ENCODE measurements at places on chromosomes 6 and 20.

GRCh38 chr6:137734875-137735182 is 132.2 kb upstream of the TNFAIP3 start:
- no peaks in the 10 kb centered on the region for H3K36me3 ChIP-seq
- no peak for DNase-seq
- no peak overlapping the region for H3K27ac ChIP-seq

DNA sequence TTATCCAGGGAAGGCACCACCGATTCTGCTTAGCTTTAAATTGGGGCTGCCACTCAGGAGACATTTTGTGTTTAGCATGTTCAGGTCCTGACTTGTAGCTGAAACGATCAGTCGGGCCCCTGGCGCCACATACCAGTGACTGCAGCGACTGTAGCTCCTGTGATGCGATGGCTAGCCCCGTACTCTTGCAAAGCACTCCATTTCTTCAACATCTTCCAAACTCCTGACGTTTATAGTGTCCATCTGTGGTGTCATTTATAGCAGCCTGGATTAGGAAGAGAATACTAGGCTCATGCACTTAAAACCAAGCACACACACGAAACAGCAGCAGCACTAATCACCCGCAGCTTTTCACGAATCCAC is 13.0 kb downstream of the POU3F2 start:
- no peak for DNase-seq
- peak overlapping the region; percentile 37 for H3K4me3 ChIP-seq
- H3K27ac ChIP-seq, result no peak overlapping the region
- H3K27me3 ChIP-seq, result peaks cover 62% of the 10 kb centered on the region
- no peaks in the 10 kb centered on the region for H3K36me3 ChIP-seq

- H3K36me3 ChIP-seq, result no peaks in the 10 kb centered on the region
- no peak overlapping the region for H3K27ac ChIP-seq
- peaks cover 18% of the 10 kb centered on the region for H3K4me1 ChIP-seq
- DNase-seq, result no peak
- no peak overlapping the region for H3K4me3 ChIP-seq
These were observed 21.0 kb downstream of the CAPN11 start for GRCh38 chr6:44179648-44180047.

GRCh38 chr6:39073471-39074355 is 25.1 kb downstream of the GLP1R start:
- no peak for DNase-seq
- no peak overlapping the region for H3K4me3 ChIP-seq
- peaks cover 5% of the 10 kb centered on the region for H3K4me1 ChIP-seq
- peaks cover 22% of the 10 kb centered on the region for H3K27me3 ChIP-seq
- H3K36me3 ChIP-seq, result no peaks in the 10 kb centered on the region

GRCh38 chr20:23509247-23509913 is 18.5 kb downstream of the CST8 start:
- peak overlapping the region; percentile 99 for H3K27ac ChIP-seq
- H3K36me3 ChIP-seq, result no peaks in the 10 kb centered on the region
- peak overlapping the region; percentile 56 for H3K4me3 ChIP-seq

DNA sequence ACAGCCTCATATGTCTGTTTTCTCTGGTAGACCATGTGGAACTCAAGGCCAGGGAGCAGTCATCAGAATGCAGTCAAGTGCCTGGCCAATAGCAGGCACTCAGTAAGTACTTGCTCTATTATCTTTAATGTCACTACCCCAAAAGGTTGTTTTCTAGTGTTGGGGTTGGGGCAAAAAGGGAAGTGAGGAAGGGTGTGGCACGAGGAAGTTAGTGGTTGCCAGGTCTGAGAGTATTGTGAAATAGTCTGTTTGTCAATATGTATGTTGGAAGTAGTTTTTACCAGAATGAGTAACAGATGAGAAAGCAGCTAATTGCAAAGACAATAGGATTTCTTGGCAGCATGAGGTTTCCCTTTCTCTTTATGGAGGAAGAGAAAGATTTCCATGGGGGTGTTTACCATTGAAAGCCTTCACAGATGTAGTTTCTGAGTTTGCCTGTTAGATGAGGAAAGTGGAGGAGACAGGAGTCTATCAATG is 59.5 kb upstream of the ARMH2 start:
- H3K4me1 ChIP-seq, result peaks cover 52% of the 10 kb centered on the region
- H3K27ac ChIP-seq, result no peak overlapping the region
- H3K4me3 ChIP-seq, result no peak overlapping the region
- no peak for DNase-seq
- H3K27me3 ChIP-seq, result peaks cover 4% of the 10 kb centered on the region
